ENCODE measurements at places on chromosomes 11 and 22. TPM values are rescaled to one million over a fixed set of nuclear protein-coding genes. Genes with fewer than 3 reads are reported as not detected.

DNA sequence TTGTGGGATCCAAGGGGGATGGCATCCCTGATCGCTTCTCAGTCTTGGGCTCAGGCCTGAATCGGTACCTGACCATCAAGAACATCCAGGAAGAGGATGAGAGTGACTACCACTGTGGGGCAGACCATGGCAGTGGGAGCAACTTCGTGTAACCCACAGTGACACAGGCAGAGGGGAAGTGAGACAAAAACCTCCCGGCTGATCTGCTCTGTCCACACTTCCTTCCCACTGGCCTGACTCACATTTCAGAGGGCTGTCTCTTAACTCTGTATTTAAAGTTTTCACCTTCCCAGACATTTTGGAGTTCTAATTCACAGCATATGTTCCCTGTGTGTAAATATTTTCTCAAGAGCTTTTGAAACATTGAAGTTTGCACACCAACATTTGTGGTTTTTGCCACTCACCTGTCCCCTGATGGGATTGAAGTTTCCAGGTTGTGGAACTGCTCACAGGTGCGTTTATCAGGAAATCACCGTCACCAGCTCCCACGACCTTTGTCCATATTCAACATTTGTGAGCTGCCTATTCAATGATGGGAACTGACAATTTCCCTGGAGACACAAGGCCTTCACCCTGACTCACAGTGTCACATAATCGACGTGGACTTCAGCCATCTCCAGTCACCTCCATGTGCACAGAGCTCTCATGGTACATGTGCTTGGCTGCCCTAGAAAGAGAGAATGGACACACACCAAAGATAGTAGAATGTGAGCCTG is 99.2 kb downstream of the VPREB1 start:
- no peak for DNase-seq

DNA sequence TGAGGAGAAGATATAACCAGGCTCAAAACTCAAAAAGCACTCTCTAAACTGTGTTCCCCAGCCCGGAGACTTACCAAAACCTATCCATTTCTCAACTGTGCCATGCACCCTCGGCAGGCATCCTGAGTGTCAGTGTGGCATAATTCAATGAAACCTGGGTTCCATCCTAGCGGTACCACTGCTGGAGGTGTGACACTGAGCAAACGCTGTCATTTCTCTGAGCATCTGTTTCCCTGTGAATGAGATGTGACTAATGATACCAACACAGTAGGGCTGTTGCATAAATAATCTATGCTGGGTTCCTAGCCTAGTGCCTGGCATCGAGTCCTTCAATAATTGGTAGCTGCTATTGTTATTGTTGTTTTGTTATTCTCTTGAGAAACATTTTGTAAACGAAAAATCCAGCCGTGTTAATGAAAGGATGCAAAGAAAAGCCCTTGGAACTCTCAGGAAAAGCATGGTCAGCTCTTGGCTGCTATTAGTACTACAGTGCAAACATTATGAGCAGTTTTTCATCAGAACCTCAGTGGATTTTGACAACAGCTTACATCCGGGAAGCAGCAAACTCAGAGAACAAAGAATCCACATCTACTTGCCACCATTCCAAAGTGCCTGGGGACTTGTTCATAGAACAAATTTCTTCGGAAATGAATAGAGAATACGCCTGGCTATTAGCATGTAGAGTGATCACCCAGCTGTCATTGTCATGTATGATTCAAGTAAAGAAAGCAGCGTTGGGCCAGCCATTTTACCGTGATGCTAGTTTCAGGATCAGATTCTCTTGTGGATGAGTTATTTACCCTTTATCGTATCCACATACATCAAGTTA is 53.7 kb downstream of the TECTA start:
- no peak for DNase-seq

GRCh38 chr22:36606114-36606513 is 77.1 kb upstream of the EIF3D start:
- peak; percentile 12 for DNase-seq

The JHY gene
- total RNA-seq: 4.5 TPM

The EXT2 gene
- total RNA-seq: 96.7 TPM

DNA sequence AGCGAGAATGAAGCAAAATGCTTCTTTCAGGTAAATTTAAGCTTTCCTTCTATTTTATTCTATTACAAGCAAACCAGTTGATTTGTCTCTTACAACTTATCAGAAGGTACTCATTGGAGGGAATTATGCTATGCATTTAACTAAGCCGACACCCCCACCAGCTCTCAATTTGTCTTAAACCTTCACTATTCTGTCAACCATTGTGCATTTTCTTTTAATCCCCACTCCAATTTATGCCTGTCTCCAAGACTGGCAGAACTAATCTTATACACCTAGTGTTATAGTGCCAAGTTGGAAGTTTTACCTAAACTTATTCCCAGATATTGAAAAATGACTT is 12.5 kb downstream of the TAF1D start:
- DNase-seq: no peak

DNA sequence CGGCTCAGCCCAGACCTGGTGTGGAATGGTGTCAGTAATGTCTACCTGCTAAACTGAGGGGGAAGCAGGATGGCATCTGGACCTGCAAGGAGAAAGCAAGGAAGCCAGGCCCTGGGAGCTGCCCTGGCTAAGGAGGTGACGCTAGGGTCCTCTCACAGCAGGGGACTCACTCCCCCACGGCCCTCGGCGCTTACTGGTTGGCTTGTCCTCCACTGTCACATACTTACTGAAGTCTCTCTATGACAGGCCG is 48.9 kb downstream of the TPBGL start:
- DNase-seq: no peak

The FIBP gene
- 87.7 TPM for total RNA-seq

DNA sequence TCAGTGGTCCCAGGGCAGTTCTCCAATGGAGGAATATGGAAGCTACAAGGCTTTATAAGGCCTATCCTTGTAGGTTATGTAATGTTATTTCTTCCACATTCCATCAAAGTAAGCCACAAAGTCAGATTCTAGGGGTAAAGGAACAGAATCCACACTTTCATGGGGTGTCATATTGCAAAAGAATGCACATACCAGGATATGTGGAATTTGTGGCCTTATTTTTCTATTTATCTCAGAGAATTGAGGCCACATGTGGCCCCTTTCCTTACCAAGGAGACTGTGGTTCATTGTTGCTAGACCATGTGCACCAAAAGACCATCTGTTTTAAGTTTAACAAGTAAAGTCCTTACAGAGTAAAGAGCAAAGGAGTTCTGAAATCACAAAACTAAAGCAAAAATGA is 12.9 kb downstream of the LRRC4C start:
- DNase-seq: no peak

The HINFP gene
- 41.7 TPM for total RNA-seq

- no peak for DNase-seq
Observed at GRCh38 chr11:118998388-118998717, 415 bp downstream of the CENATAC start.

DNA sequence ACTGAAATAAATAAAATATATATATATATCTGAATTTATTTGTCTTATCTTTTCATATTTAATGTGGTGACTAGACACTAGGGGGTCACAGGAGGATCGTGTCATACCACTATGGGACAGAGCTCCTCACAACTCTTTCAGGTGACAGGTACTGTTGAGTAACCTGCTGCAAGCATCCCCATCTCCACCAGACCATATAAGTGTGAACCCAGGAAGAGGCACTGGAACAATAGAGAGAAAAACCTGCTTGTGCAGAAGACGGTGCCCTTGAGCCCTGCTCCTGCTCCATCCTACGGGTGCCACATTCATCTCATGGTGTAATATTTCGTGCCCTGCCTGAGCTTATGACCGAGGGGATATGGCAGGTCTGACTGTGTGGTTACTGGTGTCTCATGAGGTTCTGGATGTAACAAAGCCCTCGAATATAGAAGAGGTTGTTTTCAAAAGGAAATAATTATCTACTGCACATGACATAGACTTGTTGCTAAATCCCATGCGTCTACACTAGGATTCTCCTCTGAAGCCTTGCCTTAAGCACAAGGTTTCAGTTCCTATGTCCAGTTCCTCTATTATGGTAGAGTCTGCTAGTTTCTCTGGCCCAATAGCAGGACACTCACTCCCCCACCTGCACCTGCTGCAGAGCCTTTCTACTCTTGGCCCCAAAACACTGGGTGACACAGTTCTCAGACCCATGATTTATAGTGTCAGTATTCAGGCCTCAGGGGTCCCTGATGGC is 70.4 kb downstream of the GGTLC2 start:
- no peak for DNase-seq

The VWCE gene
- total RNA-seq: 4.3 TPM

- DNase-seq: no peak
Observed at GRCh38 chr11:92667486-92668152, 301.8 kb upstream of the MTNR1B start.

DNA sequence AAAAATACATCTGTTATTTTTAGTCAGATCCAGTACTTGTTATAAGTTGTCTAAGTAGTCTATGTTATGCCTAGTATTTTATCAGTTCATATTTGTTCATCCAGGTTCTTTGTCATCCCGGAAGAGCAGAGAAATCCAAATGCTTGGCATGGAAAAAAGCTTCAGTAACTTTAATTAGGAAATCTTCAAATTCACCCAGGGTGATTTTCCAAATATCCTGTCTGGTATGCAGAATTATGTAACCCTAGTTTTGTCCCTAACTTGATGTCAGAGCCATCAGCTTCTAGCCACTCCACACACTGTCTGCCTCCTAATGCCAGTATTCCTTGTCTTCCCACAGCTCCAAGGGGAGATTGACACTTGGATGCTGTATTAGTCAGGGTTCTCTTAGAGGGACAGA is 216.2 kb downstream of the ARHGAP42 start:
- no peak for DNase-seq

The APOBEC3G gene
- 17.7 TPM for total RNA-seq

DNA sequence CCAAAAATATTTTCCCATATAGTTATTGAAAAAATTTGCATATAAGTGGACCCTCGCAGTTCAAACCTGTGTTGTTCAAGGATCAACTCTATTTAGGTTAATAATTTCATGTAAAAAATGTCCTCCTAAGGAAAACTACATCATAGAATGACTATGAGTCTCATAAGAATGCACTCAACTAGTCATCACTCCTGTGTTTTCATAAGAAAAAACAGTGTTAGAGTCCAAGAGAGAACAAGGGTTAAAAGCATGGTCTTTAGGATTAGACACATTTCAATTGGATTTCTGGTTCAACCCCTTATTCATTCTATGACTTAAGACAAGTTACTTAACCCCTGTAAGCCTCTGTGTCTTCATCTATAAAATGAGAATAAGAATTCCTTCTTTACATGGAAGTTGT is 5.1 kb downstream of the PARVA start:
- no peak for DNase-seq

GRCh38 chr11:12086271-12087074 is 23.9 kb upstream of the MICAL2 start:
- DNase-seq: no peak

GRCh38 chr22:27474112-27474571 is 327.4 kb downstream of the MN1 start:
- no peak for DNase-seq

The OR51B4 gene
- total RNA-seq: not detected

The MRGPRX4 gene
- total RNA-seq: not detected

The KRTAP5-10 gene
- total RNA-seq: not detected

GRCh38 chr11:94869186-94869585 is 101.0 kb downstream of the AMOTL1 start:
- DNase-seq: no peak

DNA sequence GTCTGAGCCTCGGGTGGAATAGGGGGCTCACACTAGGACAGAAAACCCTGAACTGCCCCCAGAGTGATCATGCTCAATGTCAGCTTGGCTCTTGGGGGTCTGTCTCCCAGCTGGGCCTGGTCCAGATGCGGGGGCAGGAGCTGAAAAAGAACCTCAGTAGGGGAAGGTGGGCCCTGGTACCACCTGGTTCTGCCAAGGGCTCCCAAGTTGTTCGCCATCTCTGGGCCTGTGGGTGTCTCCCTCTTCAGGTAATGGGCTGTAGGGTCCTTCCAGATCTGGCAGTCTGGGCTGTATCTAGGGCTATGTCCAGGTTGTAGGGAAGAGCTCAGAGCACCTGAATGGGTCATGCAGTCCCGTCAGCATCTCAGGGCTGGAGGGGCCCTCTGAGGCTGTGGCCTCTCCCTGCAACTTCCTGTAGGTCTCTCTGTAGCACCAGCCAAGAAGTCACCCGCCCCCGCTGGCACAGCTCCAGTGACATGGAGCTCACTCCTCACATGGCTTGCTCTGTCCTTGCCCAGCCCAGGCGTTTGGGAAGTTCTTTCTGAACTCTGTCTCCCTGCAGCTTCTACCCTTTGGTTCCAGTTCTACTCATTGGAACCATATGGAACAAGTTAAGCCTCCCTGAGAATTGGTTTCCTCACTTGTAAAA is 33.0 kb upstream of the SOX10 start:
- peak; percentile 70 for DNase-seq

GRCh38 chr22:40042312-40042711 is 47.6 kb downstream of the FAM83F start:
- no peak for DNase-seq

The OR2AG1 gene
- not detected for total RNA-seq

DNA sequence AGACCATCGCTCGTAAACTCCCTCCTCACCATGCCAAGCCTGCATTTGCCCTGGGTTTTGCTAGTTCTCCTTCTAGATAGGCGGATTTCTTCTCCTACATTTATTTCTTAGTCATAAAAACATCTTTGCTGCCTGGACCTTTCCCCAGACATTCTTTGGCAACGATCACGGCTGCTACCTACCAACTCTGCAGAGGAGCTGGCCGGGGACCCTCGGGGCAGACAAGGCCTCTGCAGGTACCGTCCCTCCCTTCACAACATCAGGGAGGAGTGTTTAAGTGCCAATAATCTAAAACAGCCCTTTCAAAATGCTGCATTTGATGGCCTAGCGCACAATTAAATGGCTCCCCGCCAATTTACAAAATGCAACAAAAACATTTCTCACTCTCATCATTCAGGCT is 34.4 kb downstream of the BRD1 start:
- peak; percentile 30 for DNase-seq

The SPCS2 gene
- 82.4 TPM for total RNA-seq

GRCh38 chr22:36010882-36011281 is 17.7 kb downstream of the RBFOX2 start:
- no peak for DNase-seq

The MTMR3 gene
- total RNA-seq: 93.7 TPM

- peak; percentile 88 for DNase-seq
Observed at GRCh38 chr11:34570584-34570983, 50.3 kb upstream of the EHF start.

DNA sequence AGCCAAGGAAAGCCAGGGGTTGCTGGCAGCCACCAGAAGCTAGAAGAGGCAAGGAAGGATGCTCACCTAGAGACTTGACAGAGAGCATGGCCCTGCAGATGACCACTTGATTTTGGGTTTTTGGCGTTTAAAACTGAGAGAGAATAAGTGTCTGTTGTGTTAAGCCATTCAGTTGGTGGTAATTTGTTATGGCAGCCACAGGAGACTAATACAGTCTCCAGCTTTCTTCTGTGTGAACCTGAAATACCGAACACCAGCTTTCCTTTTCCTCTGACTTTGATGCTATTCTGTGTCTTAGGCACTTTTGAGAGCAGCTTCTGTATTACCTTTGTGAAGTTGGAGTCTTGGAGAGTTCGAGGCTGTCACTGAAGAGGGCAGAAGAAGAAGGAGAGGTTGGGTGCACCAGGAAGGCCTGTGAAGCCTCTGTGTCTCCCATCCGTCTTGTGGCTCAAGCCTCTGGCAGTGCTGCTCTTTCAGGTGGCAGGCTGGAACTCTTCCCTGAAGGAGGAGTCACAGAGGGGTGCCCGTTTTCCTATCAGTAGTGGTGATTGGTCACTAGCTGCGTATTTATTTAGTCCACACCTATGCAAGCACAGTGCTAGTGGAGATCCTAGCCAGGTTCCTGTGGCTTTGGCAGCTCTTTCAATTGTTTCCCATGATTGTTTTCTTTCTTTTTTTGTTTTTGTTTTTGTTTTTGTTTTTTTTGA is 2.5 kb downstream of the TBC1D22A start:
- DNase-seq: no peak

Data from prostate gland (tissue), 2 donors.